ENCODE measurements at places on chromosomes 1 and 21.
A peak's percentile ranks its signal among the peaks of the same experiment; 100 is the strongest.

DNA sequence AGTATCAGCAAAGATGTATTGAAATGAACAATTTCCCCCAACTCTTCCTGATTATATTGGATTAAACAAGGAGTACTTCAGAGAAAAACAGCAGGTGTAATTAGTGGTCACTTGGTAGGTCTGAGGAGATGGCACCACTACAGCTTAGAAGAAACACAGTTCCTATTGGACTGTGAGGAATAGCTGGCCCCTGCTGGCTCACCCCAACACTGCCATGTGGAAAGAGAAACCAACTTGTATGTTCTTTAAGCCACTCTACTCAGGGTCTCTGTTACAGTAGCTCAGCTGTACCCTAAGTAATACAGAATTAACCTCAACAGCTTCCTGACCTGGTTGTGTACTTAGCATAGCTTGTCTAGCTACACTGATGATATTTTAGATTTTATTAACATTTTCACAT, 26.5 kb upstream of the MTR start:
- DNase-seq, result no peak

DNA sequence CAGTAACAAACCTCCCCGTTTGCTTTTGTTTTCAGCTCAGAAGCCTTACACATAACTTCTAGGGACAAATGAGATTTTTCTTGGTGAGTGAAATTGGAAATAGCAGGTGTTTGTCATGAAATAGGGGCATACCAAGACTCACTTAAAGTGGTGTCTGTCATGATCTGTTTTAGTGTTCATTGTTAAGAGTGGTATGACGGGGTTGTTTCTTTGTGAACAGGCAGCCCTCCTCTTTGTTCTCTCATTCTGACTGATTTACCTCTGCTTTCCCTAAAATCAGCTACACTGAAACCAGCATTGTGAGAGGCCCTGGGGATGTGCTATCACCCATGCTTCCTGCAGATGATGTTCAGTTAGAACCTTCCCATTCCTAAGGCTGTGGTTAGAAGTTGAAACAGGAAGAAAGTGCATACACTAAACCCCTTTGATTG, 2.5 kb upstream of the ERO1B start:
- peak; percentile 69 for DNase-seq

- no peak for DNase-seq
Observed at GRCh38 chr1:233972563-233972950, 68.1 kb downstream of the SLC35F3 start.

GRCh38 chr1:230104395-230105244, 37.6 kb downstream of the GALNT2 start:
- peak; percentile 28 for DNase-seq

- DNase-seq, result no peak
Observed at GRCh38 chr1:164660775-164661174, 101.8 kb downstream of the PBX1 start.

GRCh38 chr1:232944347-232944746, 6.1 kb upstream of the NTPCR start:
- no peak for DNase-seq

- no peak for DNase-seq
Observed at GRCh38 chr1:11299225-11299574, 26.2 kb downstream of the UBIAD1 start.

GRCh38 chr21:26936641-26937040, 30.2 kb downstream of the ADAMTS5 start:
- no peak for DNase-seq

DNA sequence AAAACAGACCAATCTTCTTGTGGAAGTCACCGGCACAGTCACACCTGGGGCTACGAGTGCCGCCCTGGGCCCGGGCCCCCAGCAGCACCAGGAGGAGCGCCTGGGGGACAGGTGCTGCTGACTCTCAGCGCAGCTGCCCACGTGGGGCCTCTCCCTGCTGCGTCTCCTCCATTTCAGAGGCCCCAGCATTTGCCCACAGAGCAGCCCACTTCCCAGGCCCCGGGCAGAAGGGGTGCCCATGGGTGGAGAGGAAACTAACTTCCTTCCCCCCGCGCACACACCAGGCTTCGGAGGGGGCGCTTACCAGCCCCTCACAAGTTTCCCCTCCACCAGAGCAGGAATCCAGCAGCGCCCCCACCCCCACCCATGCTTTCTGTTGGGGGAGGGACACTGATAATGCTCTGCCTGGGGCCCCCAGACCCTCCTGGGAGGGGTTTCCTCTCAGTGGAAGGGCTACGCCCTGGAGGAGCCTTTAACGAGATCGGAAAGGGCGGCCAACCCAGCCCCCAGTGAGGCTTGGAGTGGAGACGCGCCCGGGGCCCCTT, 440 bp downstream of the TNFRSF25 start:
- DNase-seq, result no peak

- DNase-seq, result no peak
Observed at GRCh38 chr1:31222176-31222575, 17.5 kb downstream of the NKAIN1 start.

DNA sequence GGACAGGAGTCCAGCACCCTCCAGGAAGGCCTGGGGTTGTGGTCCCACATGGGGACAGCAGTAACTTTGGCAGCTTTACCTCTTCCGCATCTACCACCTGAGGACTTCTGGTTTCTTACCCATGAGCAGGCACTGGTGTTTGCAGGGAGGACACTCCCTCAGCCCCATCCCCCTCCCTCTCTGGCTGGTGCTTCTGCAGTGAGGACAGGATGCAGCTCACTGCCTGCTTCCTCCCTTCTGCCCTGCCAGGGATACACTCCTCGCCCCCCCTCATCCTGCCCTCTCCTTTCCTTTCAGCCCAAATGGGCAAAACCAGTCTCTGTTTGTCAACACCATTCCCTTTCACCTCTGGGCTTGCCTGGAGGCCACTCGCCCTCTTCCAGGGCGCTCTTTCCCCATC, 62.4 kb downstream of the KIRREL1 start:
- DNase-seq, result peak; percentile 11

- DNase-seq, result no peak
Observed at GRCh38 chr1:57711326-57711725, 287.5 kb upstream of the DAB1 start.

GRCh38 chr1:224199679-224200078, 16.6 kb downstream of the DEGS1 start:
- DNase-seq, result no peak

DNA sequence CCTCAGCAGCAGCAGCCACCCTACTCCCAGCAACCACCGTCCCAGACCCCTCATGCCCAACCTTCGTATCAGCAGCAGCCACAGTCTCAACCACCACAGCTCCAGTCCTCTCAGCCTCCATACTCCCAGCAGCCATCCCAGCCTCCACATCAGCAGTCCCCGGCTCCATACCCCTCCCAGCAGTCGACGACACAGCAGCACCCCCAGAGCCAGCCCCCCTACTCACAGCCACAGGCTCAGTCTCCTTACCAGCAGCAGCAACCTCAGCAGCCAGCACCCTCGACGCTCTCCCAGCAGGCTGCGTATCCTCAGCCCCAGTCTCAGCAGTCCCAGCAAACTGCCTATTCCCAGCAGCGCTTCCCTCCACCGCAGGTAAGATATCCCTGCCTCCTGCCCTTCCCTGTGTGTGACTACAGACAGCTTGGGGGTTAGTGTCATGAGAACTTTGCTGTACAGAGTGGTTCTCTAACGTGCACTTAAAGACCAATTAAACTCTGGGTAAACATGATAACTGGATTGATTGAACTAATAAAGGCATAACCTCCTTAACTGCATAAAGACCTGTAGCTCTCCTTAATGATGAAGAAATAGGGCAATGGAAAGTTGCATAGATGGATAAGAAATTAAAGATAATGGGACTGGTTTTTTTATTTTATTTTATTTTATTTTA, 35.6 kb downstream of the ARID1A start:
- no peak for DNase-seq

GRCh38 chr21:31182231-31183140, 144.2 kb upstream of the KRTAP19-8 start:
- DNase-seq, result no peak

DNA sequence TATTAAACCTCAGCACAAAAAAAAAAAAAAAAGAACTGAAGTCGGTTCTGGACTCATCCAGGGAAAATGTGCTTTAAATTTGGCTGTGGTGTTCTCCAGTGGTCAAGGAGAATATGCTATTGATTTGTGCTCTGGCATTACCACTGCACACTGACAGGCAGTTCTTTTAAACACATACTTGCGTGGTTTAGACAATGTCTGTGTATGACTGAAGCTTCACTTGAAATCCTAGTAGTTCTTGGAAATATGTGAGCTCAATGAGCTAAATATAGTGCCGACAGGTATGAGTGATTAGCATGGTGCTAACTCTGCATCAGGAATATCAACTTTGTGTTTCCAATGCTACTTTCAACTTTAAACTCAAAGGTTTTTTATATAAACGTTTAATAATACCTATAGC, 415.6 kb downstream of the SMYD3 start:
- no peak for DNase-seq

- DNase-seq, result no peak
Observed at GRCh38 chr21:42093186-42093585, 22.1 kb downstream of the UMODL1 start.

DNA sequence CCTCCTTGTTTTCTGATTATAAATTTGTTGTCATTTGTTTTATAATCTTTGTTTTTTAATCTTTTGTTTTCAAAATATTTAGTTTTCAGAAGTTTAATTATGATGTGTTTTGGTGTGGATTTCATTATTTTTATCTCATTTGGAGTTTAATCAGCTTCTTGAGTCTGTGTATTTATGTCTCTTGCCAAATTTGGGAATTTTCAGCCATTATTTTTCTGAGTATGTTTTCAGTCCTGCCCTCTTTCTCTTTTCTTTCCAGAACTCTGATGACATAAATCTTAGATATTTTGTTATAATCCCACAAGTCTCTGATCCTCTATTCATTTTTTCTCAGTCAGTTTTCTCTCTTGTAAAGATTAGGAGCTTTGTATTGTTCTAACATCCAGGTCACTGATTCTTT, 89.8 kb downstream of the RHOU start:
- no peak for DNase-seq

GRCh38 chr1:212608959-212609700, 569 bp downstream of the ATF3 start:
- no peak for DNase-seq

DNA sequence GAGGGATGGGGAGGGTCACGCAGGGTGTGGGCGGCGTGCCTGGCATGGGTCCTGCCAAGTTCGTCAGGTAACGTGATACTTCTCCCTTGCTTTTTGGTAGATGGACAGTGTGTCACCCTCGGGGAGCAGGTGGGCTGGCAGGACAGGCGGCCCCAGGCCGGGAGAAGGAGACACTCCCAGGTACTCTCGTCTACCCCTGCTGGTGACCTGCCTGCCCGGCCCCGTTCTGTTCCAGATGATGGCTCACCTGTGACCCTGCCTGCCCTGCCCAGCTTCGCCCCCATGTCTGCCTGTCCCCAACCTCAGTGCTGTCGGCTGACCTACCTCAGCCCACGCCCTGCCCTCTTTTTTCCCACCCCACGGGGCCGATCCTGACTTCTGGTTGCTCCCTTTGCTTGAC, 144.7 kb downstream of the PCBP3 start:
- DNase-seq, result no peak

DNA sequence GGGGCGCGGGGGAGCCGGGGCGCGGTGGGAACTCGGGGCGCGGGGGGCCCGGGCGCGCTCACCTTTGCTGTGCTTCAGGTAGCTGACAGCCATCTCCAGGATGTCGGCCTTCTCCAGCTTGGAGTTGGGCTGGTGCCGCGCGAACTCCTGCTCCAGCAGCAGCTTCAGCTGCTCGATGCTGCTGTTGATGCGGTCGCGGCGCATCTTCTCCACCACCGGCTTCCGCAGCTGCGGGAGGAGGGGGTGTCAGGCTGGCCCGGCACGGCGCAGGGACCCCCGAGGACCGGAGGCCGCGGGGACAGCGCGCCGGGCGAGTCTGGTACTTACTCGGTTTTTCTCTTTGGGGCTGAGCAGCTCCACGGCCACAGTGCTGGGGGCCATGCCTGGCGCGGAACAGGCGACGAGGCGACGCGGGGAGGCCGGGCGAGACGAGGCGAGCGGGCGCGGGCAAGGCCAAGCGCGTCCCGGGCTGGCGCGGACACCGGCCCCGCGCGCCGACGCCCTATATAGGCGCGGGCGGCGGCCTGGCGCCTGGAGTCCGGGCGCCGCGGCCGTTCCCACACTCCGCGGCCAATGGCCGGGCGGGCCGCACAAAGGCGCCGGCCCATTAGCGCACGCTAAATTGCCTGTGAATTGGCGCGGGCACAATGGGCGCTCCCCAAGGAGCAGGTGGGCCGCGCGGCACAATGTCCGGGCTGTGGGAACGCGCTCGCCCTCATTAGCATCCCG, at the start of gene HES5:
TSS of gene HES5 (minus strand) at position 480 of the 729 bp plus-strand sequence. CDS start at position 381, 99 bp downstream.
- DNase-seq, result no peak

DNA sequence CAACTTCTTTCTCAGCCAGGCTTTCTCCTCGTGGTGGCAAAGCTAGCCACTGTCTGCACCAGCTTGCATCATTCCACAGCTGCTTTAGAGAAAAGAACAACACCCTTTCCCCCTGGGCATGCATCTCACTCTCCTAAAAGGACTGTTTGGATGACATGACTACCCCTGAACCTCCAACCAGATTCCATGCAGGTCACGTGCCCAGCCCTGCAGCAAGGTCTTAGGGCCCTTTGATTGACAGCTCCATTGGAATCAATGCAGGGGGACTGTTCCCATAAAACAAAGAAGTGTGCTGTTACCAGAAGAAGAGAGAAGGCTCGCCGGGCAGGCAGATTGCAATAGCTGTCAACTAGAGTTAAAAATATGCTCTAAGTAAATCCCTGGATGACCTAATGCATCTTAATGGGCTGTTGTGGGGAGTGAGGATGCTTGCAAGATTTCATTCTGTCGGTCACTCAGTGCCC, 24.4 kb downstream of the KCNA2 start:
- DNase-seq, result no peak

GRCh38 chr1:25642574-25643108, 26.1 kb downstream of the MAN1C1 start:
- DNase-seq, result peak; percentile 62

- DNase-seq, result no peak
Observed at GRCh38 chr1:196324345-196324744, 283.9 kb downstream of the KCNT2 start.

GRCh38 chr1:208194944-208195343, 49.2 kb downstream of the PLXNA2 start:
- no peak for DNase-seq

- no peak for DNase-seq
Observed at GRCh38 chr1:116373431-116374352, 648 bp downstream of the ATP1A1 start.

GRCh38 chr1:67338642-67339041, 31.0 kb downstream of the IL12RB2 start:
- DNase-seq, result no peak

GRCh38 chr1:117645343-117645742, 39.5 kb downstream of the TENT5C start:
- DNase-seq, result no peak

DNA sequence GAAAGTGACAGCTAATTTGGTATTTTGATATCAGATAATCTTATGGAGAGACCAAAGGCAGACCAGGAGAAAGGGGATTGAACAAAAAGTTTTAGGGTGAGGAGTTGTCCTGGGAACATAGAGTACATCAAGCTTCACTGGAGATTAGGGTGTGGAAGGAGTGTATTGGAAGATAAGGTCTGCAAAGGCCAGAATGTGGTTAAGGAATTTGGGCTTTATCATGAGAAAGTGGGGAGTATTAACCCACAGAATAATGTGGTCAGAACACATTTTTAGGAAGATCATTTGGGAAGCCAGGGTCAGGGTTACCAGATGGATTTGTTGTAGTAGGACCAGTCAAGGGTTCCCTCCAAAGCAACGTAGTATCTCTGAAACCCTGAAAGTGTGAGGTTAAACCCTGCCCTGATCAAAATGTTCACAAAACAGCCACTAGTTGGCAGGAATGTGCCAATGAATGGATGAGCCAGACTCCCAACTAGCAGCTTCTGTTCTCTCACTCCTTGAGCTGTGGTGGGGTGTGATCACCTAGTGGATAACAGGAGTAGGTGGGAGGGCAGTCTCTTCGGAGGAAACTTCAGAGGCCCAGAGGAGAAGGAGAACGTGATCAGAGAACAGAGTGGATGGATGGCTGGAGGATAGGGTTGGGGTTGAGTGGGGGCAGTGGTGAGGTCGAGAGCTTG, 35.8 kb downstream of the SLC2A1 start:
- DNase-seq, result peak; percentile 74

Measured in KG1 (cell line).